ENCODE measurements at places on chromosomes 5 and 9. TPM values are rescaled to one million over a fixed set of nuclear protein-coding genes. Genes with fewer than 3 reads are reported as not detected.

ECSCR gene
- 317 TPM for total RNA-seq

DRD1 gene
- total RNA-seq, result not detected

LHX2 gene
- total RNA-seq, result not detected

COL5A1 gene
- 109 TPM for total RNA-seq

CDKN2B-AS1 gene
- total RNA-seq, result 1.4 TPM

SLC46A2 gene
- not detected for total RNA-seq

ADCY2 gene
- not detected for total RNA-seq

FCN2 gene
- total RNA-seq, result not detected

CNTNAP3B gene
- total RNA-seq, result 149 TPM

FAM78A gene
- total RNA-seq, result 4.7 TPM

STING1 gene
- 92.9 TPM for total RNA-seq

EPB41L4A gene
- 26.1 TPM for total RNA-seq

TICAM2 gene
- total RNA-seq, result 3.4 TPM

ALDH1B1 gene
- 34.5 TPM for total RNA-seq

CARD9 gene
- 0.40 TPM for total RNA-seq

LTC4S gene
- 0.43 TPM for total RNA-seq

PKD2L2 gene
- not detected for total RNA-seq

TAS2R1 gene
- not detected for total RNA-seq

FOXD4L4 gene
- total RNA-seq, result 0.29 TPM

IFNK gene
- total RNA-seq, result not detected

ADAMTSL2 gene
- total RNA-seq, result not detected

FOXD4 gene
- 0.27 TPM for total RNA-seq

IL13 gene
- total RNA-seq, result not detected

FAM221B gene
- not detected for total RNA-seq

CNTRL gene
- 23.3 TPM for total RNA-seq

CD14 gene
- total RNA-seq, result 0.40 TPM

PCDHGB1 gene
- 0.66 TPM for total RNA-seq

NIPBL gene
- total RNA-seq, result 46.3 TPM

ADAMTS12 gene
- total RNA-seq, result 0.27 TPM

GLDC gene
- total RNA-seq, result 22.8 TPM

MYOT gene
- not detected for total RNA-seq

ANKRD34B gene
- not detected for total RNA-seq

DHFR gene
- 89.8 TPM for total RNA-seq

OGN gene
- under 0.01 TPM for total RNA-seq

FOXD4L6 gene
- not detected for total RNA-seq

CARD6 gene
- total RNA-seq, result 44.7 TPM

ADAMTS16 gene
- not detected for total RNA-seq

PCDH1 gene
- 194 TPM for total RNA-seq

IFNB1 gene
- not detected for total RNA-seq

LIX1 gene
- not detected for total RNA-seq

SEMA6A gene
- 1.6 TPM for total RNA-seq

CLK4 gene
- total RNA-seq, result 28.1 TPM

F2RL1 gene
- 78.1 TPM for total RNA-seq

TEX48 gene
- total RNA-seq, result not detected

GFRA3 gene
- not detected for total RNA-seq

TTC23L gene
- not detected for total RNA-seq

SLC22A4 gene
- total RNA-seq, result 3.9 TPM
